ENCODE measurements at places on chromosomes 11 and 22.

- DNase-seq, result no peak
Observed at GRCh38 chr11:15055620-15056356, 17.6 kb upstream of the CALCB start.

DNA sequence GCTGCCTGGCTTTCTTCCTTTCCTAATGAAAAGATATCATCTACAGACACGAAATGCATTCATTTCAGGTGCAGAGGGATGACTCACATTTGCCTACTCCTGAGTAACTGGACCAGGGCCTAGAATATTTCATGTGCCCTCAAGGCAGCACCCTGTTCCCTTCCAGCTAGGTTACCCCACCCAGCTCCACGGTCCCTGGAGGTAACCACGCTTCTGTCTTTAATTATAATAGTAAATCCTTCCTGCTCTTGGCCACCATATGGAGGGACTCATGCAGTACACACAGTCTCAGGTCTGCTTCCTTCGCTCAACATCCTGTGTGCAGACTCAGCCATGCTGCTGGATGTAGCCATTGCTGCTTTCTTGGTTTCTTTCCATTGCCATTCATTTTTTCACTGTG lies 22.3 kb downstream of the DHCR7 start:
- no peak for DNase-seq

GRCh38 chr22:44445307-44445680 lies 52.7 kb downstream of the RTL6 start:
- no peak for DNase-seq

DNA sequence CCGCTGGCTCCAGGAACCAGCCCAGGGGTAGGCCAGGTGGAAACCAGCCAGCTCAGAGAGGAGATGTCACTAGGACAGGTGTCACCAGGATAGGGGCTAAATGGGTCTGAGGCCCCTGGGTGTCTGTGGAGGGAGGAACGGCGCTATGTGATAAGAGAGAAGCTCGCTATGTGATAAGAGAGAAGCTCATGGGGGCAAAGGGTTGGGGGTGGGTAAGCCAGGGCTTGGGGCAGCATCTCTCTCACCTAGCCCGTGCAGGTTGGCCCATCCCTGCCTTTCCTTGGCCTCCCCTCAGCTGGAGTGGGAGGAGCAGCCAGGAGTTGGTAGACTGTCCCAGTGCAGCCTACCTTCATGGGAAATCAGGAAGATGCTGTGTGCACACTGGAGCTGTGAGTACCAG lies 26.5 kb upstream of the SUSD2 start:
- no peak for DNase-seq

DNA sequence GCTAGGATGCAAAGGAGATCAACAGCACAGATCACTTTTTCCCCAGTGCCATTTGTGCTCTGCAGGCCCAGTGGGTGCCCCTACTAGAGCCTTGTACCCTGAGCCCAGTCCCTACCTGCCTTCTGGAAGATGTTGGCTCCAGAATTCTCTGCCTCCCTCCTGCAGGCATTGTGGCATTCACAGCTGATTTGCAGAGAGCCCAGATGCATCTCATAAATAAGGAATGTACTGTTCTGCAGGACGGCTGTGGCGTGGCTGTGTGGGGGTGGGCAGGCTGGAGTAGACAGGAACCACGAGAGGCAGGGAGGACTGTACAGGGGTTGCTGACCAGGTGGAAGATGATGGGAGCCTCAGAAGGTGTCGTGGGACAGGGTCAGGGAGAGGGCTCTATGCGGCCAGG lies 11.2 kb upstream of the MIAT start:
- no peak for DNase-seq
